Hepatocyte (in vitro differentiated cells): ENCODE measurements at places on chromosomes 16 and 17. TPM values are rescaled to one million over a fixed set of nuclear protein-coding genes. Genes with fewer than 3 reads are reported as not detected.

DNA sequence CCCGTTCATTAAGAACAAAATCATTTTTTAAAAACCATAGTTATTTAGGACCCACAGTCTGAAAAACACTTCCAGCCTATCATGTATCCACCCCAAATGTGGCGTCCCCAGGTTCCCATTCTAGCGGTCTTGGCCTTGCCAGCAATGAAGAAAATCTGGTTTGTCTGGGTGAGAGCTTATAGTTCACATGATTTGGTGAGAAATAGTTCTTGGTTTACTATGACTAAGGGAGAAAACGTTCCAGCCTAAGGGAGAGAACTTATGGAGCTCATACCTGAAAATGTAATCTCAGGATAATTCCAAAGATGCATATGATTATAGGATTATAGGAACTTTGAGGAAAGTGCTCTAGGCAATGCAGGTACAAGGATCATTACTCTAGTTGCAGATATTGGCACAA lies 4.8 kb downstream of the MARVELD3 start:
- H3K36me3 ChIP-seq: no peaks in the 10 kb centered on the region
- no peak overlapping the region for H3K27ac ChIP-seq
- no peak overlapping the region for H3K4me3 ChIP-seq
- DNase-seq: no peak
- peaks cover 6% of the 10 kb centered on the region for H3K27me3 ChIP-seq
- no peaks in the 10 kb centered on the region for H3K4me1 ChIP-seq

The SLC38A8 gene
- not detected in 2 replicates for total RNA-seq

DNA sequence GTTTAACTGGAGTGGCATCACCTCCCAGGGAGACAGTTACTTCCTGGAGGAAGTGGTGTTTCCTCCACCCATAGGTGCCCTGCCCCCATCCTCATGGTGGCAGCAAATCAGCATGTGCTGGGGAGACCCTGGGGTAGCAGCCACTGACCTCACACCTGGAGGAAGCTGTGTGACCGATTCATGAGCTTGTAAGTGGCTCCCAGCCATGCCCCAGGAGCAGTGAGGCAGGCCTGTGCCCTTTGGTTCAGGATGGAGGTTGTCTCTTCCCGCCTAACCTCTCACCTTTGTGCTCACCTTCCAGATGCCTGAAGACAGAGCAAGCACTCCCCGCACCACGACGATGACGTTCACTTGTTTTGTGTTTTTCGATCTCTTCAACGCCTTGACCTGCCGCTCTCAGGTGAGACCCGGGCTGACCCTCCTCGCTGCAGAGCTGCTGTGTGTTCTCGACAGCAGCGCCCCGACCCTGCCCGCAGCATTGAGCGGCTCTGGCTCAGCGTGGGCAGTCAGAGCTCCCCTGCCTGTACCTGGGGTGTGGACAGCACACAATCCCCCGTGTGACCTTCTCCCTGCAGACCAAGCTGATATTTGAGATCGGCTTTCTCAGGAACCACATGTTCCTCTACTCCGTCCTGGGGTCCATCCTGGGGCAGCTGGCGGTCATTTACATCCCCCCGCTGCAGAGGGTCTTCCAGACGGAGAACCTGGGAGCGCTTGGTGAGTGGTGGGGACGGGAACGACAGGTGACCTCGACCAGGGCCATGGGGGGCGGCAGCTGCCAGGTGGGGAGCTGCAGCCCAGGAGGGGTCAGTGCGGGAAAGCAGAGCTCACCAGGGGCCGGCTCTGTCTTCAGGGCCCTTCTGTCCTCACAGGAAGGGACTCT lies 42.8 kb downstream of the MEAK7 start:
- DNase-seq: no peak
- H3K27me3 ChIP-seq: no peaks in the 10 kb centered on the region
- H3K27ac ChIP-seq: no peak overlapping the region
- H3K4me3 ChIP-seq: no peak overlapping the region

GRCh38 chr16:47475786-47476185 lies 14.7 kb downstream of the PHKB start:
- no peaks in the 10 kb centered on the region for H3K36me3 ChIP-seq
- no peaks in the 10 kb centered on the region for H3K4me1 ChIP-seq
- no peak overlapping the region for H3K4me3 ChIP-seq
- no peak for DNase-seq
- H3K27me3 ChIP-seq: no peaks in the 10 kb centered on the region

The SPNS2 gene
- 5.6 and 8.3 TPM in 2 replicates for total RNA-seq

The MYO18A gene
- 22.0 and 35.6 TPM in 2 replicates for total RNA-seq

DNA sequence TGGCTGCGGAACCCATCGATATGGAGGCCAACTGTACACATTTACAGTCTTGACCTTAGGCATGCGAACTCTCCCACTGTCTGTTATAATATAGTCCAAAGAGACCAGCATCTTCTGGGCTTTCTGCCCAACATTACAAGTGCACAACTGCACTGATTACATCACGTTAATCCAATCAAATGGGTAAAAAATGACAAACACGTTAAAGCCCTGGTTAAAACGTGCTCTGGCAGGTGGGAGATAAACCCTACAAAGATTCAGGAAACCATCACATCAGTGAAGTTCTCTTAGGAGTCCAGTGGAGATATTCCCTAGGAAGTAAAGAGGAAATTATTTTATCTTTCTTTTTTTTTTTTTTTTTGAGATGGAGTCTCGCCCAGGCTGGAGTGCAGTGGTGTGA lies 23.7 kb upstream of the XYLT2 start:
- H3K36me3 ChIP-seq: no peaks in the 10 kb centered on the region
- no peaks in the 10 kb centered on the region for H3K4me1 ChIP-seq
- no peaks in the 10 kb centered on the region for H3K27me3 ChIP-seq
- DNase-seq: no peak
- no peak overlapping the region for H3K27ac ChIP-seq
